ENCODE measurements at places on chromosomes 5 and 9.

DNA sequence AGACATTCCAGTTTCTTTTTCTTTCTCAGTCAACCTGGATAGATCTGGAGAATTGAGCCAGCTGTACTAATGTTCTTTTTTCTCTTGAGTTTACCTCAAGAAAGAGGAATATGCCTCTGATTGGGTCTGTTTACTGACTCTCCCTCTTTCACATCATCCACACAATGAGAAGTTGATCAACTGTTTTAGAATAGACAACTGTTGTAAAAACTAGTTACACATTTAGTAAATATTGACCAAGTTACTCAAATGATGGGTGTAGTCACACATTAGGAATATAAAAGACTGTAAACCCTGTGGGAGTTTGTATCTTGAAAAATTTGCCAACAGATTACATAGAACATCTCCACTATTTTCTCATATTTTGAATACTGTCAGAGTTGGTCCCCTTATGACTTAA lies 330.8 kb downstream of the FER start:
- DNase-seq: no peak

DNA sequence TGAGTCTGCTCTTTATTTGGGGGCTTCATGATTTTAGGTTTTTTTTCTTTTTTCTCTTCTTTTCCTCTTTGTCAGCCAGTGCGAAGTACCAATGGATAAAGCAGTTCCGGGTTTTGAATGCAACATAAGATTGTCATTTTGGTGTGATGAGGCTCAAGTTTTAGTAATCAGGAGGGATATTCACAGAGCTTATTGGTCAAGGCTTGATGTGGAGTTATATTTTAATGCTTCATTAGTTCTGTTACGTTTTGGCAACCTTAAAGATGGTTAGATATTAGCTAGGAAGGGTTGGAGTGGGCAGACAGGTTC lies 1.4 kb downstream of the PIK3R1 start:
- no peak for DNase-seq

DNA sequence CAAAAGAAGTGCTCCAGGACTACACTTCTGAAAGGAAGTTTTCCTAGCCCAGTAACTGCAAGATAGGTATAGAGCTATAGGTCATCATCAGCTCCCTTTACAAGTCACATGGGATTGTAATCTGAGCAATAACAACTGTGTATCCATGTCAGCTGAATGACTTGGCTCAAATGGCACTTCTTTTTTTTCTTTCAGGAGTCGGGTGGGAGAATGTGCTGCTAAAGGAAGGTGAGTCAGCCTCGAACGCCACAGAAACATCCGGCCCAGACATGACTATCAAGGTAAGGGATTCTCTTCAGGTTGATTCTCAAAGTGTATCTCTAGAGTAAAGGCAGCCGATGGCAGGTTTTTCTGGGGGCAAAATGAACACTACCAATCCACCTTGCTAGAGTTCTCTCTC lies 192.2 kb downstream of the C9orf152 start:
- peak; percentile 17 for DNase-seq

GRCh38 chr5:15320871-15321270 lies 179.1 kb upstream of the FBXL7 start:
- no peak for DNase-seq

DNA sequence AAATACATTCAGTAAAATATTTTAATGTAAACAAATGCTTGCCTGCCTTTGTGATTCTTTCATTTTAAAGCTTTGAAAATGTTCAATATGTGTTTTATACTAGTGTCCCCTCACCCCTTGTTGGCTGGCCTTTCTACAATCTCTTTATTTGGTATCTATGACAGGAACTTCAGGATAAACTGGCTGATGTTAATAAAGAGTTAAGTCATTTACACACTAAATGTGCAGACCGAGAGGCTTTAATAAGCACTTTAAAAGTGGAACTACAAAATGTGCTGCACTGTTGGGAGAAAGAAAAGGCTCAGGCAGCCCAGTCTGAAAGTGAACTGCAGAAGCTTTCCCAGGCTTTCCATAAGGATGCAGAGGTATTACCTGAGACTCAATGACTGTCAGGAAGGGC lies 171.8 kb downstream of the CCDC171 start:
- DNase-seq: no peak

- DNase-seq: no peak
These were observed 812.0 kb downstream of the CDH18 start for GRCh38 chr5:19175776-19176570.

DNA sequence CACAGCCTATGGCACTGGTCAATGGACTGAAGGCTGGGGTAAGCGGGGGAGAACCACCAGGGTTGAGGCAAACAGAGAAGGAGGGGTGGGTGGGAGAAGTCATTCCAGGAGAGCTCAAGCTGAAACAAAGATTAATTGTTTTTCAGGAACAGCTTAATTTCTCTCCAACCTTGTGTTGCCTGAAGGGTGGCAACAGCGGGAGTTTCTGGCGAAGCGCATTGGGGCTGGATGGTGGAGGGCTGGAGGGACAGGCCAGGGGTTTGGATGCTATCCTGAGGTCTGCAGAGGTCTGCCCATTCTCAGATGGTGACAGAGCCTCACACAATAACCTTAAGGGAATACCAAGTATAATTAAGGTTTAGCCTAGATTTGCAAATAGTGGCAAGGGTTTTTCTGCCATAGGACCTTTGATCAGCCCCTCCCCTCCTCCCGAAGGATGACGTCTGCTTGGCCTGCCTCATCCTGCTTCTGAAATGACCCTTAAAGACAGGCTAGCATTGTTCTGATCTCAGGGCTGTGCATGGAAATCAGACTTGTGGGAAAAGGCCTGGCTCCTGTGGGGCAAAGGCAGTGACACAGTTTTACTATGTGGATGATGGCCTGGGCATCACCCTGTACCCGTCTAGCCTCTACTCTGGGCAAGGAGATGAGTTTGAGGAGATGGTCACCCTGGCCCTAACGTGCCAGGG lies 32.7 kb downstream of the PSD2 start:
- DNase-seq: no peak

DNA sequence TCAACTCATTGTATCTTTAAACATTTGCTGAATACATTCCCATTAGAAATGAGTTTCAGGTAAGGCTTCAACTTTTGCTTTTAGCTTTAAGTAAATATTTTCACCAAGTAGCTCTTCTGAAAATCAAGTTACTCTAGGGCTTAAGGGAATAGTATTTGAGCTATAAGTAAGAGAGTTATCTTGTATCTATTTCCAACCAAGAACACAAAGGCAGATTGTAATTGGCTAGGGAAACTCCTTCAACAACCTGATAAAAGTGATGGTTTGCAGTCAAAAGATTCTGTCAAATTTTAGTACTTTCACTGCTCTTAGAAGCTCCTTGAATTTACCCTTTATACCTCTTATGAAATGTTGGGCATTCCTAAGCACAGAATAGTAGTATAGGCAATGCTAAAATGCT lies 13.0 kb downstream of the ELL2 start:
- no peak for DNase-seq

DNA sequence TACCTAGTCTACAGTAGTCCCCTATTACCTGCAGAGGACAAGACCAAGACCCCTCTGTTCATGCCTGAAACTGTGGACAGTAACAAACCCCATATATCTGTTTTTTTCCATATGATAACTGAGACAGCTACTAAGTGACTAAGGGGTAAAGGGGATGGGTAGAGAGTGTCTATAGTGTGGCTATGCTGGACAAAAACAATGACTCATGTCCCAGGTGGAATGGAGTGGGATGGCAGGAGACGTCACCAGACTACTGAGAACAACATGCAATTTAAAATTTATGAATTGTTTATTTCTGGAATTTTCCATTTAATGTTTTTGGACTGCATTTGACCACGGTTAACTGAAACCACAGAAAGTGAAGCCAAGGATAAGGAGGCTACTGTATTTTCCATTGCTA lies 171.8 kb downstream of the AGTPBP1 start:
- no peak for DNase-seq

GRCh38 chr9:95552814-95553546 lies 36.2 kb upstream of the PTCH1 start:
- DNase-seq: no peak

DNA sequence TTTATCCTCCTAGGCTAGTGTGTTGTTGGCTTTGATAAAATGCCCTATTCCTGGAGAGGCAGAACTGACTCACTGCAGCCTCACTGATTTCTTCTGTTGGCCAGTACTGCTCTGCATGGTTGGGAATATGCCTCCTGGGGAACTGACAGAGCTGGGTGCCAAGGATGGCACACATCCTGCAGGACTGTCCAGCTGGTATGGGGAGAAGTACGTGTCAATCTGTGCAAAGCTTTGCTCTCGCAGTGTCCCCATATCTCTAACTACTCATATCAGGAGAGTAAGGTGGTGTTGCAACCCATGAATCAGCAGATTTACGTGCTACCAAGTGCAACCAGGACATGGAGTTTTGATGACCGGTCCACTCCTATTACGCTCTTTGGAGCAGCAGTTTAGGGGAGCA lies 74.7 kb downstream of the TEK start:
- no peak for DNase-seq

DNA sequence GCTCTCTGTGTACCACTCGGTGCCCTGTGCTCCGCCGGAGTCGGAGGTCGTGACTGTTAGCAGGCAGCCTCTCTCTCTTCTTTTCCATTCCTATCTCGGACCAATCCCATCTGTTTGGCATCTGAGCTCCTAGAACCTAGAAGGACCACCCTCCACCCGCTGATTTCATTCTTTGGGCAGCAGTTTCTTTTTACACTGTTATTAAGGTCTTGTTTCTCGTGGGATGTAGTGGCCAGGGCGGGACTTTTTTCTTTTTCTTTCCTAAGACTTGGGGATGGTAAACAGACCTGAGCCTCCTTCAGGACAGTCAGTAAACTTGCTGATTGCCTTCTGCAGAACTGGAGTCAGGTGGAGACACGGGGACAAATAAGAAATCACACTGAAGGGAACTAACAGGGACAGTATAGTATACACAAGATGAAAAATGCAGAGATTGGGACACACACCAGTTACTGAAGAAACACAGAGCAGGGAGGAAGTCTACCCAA lies 500 bp downstream of the URM1 start:
- DNase-seq: no peak

GRCh38 chr5:178119915-178120606 lies 6.7 kb downstream of the N4BP3 start:
- DNase-seq: no peak

DNA sequence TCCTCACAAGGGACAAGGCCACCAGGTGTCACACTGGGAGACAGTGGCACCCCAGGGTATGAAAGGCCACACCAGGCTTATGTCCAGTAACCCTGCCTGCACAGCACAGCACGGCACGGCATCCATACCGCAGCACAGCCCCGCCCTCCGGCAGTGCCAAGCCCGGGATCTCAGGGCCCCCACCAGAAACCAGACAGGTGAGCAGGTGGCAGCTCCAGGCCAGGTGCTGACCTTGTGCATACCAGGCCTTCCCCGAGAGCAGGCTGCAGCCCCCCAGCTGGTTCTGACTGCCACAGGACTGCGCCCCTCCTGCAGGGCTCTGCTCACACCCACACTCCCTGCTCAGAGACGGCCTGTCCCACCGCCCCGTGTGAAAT lies 56.5 kb downstream of the ADAMTS2 start:
- no peak for DNase-seq

- peak; percentile 37 for DNase-seq
These were observed 20.2 kb downstream of the SIL1 start for GRCh38 chr5:139177809-139178588.

- DNase-seq: no peak
These were observed 158.9 kb downstream of the AUH start for GRCh38 chr9:91202736-91203283.

DNA sequence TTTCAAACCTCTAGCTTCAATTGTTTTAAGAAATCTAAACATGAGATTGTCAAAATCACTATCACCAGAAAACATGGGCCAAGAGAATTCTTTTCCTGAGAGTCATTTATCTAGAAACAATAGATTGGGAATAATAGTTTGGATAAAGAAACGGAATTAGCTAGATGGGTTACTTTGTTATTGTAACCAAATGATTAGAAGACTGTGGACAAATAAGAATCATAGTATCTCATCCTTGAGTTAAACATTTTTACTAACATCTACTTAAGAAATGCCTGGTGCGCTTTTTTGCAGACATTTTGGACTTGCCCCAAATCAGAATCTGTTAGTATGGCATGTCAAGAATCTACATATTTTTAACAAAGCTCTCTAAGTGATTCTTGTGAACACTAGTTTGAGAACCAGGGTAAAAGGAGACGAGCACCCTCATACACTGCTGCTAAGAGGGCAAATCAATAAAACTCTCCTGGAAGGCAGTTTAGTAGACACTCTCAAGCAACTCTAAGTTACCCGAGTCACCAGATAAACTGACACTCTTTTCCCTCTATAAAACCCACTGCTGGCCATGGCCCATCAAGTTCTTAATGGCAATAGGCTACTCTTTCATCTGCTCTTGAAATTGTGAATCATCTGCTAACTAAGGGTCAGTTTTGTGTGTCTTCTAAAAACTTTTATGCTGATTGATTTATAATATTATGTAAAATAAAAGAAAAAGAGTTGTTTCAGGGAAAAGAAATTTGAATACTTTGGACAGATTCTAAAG lies 39.1 kb downstream of the TPD52L3 start:
- DNase-seq: no peak

- DNase-seq: no peak
These were observed 18.7 kb downstream of the RMI1 start for GRCh38 chr9:83999141-83999918.

DNA sequence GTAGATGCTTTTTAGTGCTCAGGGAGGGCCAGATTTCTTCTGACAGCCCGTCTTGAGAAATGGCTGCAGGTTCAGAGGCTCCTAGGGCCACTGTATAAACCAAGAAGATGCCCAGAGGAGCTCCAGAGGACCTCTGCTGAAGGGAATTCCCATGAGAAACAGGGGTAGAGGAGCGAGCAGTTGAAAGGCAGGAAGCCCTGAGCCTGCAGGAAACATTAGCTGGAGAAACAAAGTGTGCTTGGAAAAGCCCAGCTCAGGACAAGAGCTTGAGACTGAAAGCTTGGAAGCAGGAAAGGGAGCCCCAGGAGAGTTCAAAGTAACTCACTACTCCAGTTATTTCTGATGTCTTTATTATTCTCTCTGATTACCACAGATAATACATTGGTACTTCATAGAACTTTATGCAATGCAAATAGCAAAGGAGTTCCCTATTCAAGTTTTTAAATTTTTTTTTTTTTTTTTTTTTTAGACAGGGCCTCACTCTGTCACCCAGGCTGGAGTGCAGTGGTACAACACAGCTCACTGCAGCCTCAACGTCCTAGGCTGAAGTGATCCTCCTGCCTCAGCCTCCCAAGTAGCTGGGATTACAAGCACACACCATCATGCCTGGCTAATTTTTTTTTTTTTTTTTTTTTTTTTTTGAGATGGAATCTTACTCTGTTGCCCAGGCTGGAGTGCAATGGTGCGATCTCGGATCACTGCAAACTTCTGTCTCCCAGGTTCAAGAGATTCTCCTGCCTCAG lies 16.5 kb downstream of the HBEGF start:
- DNase-seq: no peak

DNA sequence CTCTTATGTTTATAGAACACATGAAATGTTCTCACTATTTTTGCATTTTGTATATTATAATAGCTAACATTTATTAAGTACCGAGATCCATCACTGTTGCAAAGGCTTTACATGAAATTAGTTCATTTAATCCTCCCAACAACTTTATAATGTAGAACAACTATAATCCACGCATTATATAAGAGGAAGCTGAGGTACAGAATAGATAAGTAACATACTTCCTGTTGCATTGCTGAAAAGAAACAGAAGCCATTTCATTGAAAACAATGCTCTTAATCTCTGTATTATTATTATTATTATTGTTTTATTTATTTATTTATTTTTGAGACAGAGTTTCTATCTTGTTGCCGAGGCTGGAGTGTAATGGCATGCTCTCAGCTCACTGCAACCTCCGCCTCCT lies 7.9 kb upstream of the INSYN2B start:
- no peak for DNase-seq

Measured in NCI-H510A treated with DMSO at 0.1 percent for 48 hours (cell line).